ENCODE measurements at places on chromosomes 7 and 10. TPM values are rescaled to one million over a fixed set of nuclear protein-coding genes. Genes with fewer than 3 reads are reported as not detected.

NOM1 gene
- total RNA-seq, result 25.7 TPM

DNA sequence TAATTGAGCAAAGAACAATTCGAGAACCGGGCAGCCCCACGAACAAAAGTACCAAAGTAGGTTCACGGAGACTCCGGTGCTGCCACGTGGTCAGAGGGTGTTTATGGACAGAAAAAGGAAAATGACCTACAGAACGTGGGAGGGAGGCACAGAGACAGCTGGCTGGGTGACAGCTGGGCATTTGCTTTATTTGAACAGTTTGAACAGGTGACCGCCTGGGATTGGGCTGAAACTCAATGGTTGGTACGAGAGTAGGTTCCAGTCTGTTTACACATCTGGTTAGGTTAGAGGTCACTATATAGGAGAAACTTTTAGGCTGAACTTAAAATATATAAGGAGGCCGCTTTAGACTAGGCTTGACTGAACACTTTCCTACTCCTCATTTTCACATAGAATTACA is 50.6 kb upstream of the CELF2 start:
- H3K4me3 ChIP-seq, result no peak overlapping the region
- no peaks in the 10 kb centered on the region for H3K27me3 ChIP-seq
- H3K27ac ChIP-seq, result no peak overlapping the region
- H3K4me1 ChIP-seq, result no peaks in the 10 kb centered on the region
- H3K36me3 ChIP-seq, result no peaks in the 10 kb centered on the region

DNA sequence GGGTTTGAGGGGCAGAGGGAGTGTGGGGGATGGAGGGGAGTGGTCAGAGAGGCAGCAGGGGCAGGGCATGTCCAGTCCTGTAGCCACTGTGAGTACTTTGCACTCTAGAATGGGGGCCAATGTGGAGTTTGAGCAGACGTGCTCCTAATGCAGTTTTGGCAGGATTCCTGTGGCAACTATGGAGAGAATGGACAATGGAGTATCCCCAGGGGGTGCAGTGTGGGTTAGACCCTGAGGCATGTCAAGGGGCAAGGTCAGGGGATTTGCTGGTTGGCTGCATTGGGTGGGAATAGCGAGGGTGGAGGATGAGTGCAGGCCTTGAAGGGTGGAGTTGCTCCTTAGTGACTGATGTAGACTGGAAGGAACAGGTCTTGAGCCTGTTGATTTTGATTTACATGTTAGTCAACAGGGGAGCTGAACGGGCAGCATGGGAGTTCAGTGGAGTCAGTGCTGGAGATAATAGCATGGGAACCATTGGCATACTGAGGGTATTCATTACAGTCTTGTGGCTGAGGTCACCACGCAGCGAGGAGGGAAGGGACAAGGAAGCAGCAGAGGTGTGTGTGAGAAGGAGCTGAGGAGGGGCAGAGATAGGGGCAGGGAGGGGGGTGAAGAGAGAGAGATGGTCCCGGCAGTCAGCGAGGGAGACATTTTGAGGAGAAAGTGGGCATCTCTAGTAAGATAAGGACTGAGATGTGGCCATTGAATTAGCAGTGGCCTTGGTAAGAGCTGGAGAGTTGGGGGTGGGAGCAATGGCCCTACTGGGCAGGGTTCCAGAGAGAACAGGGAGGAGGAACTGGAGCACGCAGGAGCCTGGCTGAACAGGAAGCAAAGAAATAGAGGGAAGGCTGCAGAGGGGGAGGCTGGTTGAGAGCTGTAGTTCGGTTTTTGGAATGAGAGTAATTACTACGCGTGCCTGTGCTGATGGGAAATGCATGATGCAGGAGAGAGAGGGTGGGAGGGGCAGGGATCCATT is 112.7 kb downstream of the CCNY start:
- no peaks in the 10 kb centered on the region for H3K27me3 ChIP-seq
- H3K4me1 ChIP-seq, result peaks cover 40% of the 10 kb centered on the region

DNA sequence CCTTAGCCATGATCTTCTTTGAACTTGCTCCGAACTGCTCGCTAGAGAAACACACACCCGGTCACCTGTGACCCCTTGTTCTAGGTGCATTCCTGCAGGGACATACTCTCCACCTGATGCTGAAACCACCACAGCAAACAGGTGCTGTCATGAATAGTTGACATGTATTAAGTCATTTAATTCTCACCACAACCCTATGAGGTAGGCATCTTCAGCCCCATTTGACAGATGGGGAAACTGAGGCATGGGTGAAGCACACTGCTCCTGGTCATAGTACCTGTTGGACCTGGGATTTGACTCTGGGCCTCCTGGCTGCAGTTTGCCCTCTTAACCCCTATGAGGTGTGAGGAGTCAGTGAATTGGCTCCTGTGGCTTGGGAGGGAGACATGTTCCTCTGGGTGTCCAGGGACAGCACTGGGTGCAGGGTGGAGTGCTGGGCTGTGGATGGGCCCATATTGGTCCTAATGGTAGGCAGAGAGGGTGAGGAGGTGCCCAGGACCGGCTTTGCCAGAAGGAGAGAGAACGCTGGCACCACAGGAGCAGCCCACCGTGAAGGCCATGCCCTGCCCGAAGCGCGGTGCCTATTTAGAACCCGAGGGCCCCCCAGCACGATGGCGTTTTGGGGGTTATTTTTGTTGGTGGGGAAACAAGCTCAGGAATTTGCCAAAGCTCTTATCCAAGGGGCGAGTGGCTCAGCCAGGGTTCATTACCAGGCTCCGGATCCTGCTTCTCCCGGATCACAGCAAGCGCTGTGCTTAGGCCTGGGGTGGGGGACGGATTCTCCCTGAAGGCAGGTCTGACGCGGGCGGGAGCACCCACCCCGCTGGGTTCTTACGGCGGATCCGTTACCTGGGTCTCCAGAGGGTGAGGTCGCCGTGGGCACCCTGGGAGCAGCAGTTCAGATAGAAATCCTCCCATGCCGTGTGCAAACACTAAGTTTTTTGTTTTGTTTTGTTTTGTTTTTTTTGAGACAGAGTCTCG is 52.3 kb downstream of the GLRX3 start:
- H3K4me3 ChIP-seq, result no peak overlapping the region
- H3K27ac ChIP-seq, result no peak overlapping the region
- H3K27me3 ChIP-seq, result no peaks in the 10 kb centered on the region
- no peak for DNase-seq
- H3K4me1 ChIP-seq, result peaks cover 5% of the 10 kb centered on the region

All from thyroid gland (tissue), 4 donors.